ENCODE measurements at places on chromosomes 4 and X.

- DNase-seq = no peak
Measured at GRCh38 chr4:8135666-8136065, 22.9 kb downstream of the ABLIM2 start.

GRCh38 chr4:145218251-145218650 is 37.9 kb upstream of the OTUD4 start:
- DNase-seq = no peak

DNA sequence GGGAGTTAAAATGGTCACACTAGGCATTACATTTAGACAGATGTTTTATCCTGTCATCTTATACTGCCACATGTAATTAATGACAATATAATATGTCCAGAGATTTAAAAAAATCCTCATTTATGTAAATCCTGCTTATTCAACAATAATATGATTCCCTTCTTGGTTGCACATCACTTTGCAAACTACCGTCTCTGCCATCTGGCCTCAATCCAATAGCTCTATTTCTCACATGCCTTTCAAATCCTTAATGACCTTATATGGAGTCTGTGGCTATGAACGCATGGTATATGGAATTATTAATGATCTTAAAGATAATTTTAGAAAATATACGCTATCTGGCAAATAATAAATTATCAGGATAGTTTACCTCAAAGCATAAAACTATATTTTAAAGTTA is 144.5 kb downstream of the NPNT start:
- no peak for DNase-seq

DNA sequence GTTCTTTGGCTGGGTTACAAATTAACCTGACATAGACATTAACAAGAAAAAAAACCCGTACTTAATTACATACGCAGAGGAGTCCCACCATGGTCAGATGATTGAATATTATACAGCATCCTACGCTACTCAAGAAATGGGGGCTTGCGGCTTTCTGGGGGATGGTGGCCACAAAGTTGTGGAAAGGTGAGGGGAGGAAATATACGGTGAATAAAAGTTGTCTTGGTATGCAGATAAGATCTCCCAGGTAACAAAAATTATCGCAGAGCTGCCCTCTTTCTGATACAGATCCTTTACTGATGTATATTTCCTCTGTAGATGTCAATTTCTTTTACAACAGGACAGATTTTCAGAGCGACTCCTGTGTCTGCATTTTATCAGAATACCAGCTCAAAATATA is 890 bp downstream of the DCAF16 start:
- peak; percentile 25 for DNase-seq

DNA sequence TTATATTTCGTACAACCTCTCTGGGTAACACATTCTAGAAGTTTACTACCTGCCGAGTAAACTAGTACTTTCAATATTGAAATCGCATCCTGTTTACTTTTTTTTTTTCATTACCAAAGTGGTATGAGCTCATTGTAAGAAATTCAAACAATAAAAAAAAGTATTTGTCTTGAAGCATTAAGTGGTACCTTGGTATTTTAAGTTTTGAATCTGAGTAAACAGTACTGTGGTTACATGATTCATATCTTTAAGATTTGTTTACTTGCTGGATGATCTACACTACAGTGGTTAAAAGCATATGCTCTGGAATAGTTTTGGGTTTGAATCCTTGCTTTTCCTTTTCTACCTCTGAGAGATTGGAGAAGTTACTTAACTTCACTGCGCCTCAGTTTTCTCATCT is 3.8 kb upstream of the MMGT1 start:
- DNase-seq = no peak

DNA sequence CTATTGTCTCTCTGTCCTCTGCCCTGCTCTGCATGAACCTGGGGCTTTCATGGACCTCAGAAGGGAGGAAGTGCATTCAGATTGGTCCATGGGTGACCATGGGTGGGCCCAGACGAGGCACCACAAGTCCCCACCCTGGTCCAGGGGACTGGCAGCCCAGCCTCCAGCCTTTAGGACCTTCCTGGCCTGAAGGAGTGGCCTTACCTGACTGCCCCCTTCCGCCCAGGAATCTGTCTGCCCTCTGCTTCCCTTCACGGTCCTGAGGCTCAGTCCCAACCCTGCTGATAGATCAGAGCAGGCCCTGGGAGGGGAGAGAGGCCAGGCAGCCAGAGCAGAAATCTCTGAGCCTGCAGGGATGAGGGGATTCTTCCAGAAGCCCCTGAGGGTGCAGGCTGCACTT is 455.4 kb downstream of the PCDH18 start:
- no peak for DNase-seq

DNA sequence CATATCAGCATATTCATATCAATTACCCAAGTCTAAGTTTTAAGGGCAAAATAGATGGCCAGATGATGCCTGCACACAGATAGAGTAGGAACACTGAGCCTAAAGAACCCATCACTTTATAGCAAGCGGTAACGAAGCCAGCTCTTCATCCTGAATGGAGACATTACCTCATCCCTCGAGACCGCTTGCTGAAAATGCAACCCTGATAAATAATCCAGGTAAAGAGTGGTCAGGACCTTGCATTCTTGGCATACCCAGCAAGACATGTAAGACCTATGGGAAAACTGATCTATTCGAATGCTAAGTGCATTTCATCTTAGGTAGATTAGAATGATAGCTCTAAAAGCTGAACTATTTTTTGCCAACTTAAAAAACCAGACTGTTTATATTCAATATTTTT is 25.3 kb downstream of the DCHS2 start:
- DNase-seq = no peak

- DNase-seq = no peak
Measured at GRCh38 chrX:109952985-109953905, 49.7 kb upstream of the TMEM164 start.

DNA sequence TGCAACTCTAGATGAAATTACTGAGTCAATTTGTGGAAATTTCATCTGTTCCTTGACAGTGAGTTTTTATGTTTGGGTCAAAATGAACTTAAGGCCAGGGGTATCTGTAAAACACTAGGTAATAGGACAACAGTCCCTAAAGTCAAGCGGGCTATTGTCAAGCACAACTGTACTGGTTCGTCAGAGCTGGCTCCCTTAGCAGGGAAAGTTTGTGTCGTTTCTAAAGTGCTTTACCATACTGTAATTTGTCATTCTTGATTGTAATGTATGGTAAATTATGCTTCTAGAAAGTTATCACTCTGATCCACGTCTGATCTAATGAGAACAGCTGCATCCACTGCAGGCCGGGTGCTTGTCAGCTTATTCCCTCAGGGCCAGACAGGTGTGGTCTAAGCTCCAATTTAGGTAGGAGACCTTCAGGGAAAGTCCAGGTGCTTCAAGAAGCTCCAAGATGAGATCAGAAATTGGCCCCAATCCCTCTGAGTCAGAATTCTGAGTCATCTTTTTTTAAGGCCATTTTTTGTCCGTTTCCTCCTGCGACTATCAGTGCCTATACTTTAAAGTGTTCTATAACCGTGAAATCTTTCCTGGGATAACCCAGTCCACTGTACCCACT is 92.2 kb downstream of the PALLD start:
- DNase-seq = no peak

DNA sequence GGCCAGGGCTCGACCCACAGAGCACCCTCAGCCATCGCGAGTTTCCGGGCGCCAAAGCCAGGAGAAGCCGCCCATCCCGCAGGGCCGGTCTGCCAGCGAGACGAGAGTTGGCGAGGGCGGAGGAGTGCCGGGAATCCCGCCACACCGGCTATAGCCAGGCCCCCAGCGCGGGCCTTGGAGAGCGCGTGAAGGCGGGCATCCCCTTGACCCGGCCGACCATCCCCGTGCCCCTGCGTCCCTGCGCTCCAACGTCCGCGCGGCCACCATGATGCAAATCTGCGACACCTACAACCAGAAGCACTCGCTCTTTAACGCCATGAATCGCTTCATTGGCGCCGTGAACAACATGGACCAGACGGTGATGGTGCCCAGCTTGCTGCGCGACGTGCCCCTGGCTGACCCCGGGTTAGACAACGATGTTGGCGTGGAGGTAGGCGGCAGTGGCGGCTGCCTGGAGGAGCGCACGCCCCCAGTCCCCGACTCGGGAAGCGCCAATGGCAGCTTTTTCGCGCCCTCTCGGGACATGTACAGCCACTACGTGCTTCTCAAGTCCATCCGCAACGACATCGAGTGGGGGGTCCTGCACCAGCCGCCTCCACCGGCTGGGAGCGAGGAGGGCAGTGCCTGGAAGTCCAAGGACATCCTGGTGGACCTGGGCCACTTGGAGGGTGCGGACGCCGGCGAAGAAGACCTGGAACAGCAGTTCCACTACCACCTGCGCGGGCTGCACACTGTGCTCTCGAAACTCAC is 3.6 kb downstream of the MID1IP1 start:
- DNase-seq = peak; percentile 35

GRCh38 chr4:3736806-3737205 is 29.4 kb upstream of the ADRA2C start:
- no peak for DNase-seq

All from hematopoietic multipotent progenitor cell treated with erythropoietin and hydrocortisone succinate and interleukin-3 and kit ligand, for 6 days (in vitro differentiated cells).